ENCODE measurements at places on chromosomes 13 and 19.

- no peak for DNase-seq
These were observed 181.9 kb upstream of the EDNRB start for GRCh38 chr13:78100486-78100885.

DNA sequence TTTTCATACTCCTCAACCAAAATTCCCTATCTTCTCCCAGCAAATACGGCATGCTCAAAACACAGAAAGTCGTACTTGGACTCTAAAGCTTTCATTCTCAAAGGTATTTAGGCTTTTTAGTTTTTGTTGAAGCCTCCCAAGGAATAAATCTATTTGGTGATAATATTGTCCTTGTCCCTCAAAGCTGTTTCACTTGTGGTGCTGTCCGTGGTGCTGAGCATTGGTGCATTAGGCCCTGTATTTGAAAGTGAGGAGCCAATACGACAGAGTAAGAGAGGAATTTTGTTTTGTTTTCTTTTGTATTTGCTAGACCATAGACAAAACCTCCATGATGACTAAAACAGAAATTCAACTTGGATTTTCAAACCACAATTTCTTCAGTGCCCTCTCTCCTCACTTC, 3.2 kb upstream of the LGALS13 start:
- no peak for DNase-seq

- DNase-seq: no peak
These were observed 16.9 kb downstream of the ZNF507 start for GRCh38 chr19:32362318-32362691.

DNA sequence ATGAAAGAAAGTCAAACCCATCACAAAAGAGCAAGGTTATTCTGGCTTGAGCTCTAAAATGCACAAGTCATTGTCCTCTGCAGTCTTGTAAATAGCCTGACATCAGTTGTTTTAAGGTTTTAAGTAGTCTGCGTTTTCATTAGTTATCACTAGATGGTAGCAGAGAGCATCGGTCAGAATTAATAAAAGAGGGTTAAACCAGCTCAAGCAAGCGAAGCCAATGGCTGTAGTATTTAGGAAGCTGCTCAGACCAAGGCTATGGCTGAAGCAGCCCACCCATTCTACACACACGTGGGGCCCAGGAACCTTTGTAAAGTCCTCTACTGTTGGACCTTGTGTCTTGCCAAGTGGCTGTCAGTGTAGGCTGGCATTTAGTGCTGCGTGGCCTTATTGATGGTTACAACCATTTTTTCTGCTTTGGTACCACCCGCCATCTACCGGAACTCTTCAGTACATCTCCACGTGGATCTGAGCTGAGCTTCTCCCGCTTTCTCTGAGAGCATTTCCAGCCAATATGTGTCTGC, 13.3 kb upstream of the ZNF57 start:
- no peak for DNase-seq

- no peak for DNase-seq
These were observed 17.7 kb upstream of the OVOL3 start for GRCh38 chr19:36093146-36093662.

- no peak for DNase-seq
These were observed 10.0 kb downstream of the RYR1 start for GRCh38 chr19:38443458-38443999.

DNA sequence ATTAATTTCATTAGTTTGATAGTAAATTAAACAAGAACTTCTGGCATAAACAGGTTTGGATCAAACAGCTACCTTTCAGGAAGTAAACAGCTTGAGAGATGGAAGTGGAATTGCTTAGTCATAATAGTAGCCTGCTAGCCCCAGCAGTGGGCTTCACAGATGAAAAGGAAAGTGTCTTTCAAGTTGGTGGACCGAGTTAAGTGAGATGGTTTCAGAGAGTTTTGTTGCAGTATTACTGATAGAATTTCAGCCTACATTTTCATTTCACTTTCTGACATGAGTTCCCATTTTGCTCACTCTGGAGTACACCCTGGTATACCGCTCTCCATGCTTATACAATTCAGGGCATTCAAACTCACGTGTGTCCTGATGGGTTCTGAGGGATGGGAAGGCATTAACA, 2.0 kb upstream of the PTOV1 start:
- no peak for DNase-seq

DNA sequence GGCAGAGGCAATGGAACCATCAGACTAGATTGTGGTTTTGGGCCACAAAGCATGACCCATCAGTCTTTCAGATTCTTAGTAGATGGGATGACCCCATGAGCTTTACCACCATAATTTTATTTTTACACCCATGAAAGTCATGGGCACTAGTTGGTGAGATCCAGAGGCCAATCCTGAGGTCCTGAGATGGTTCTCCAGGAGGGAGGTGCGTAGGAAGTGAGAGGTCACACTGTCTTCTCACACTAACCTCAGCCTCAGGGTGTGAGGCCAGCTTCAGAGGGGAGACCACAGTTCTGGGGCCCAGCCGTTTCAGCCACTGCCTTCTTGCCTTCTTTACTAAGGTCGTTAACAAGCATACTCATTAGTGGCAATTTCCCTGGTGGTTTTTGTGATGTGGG, 106.4 kb downstream of the AKAP11 start:
- DNase-seq: no peak

GRCh38 chr13:39306639-39307589, 268.7 kb downstream of the NHLRC3 start:
- DNase-seq: no peak

GRCh38 chr13:60689571-60689970, 292.6 kb downstream of the TDRD3 start:
- no peak for DNase-seq

- no peak for DNase-seq
These were observed 369.6 kb downstream of the DCT start for GRCh38 chr13:94109715-94110374.

DNA sequence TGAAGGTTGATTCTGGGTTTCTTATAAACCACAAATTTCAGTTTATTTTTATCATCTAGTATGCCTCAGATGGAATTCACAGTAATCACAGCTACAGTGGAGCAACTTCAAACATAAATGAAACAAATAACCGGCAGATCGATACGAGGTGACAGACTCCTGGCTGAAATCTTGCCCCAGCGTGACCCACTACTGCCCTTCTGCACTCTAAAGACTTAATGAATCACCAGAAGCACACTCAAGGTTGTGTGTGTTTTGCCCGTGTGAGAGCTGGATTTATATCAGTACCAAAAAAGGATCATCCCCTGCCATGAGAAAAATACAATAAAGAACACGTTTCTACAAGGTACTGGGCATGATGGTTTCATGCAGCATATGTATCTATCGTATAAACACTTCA, 161.7 kb downstream of the KLF12 start:
- no peak for DNase-seq

DNA sequence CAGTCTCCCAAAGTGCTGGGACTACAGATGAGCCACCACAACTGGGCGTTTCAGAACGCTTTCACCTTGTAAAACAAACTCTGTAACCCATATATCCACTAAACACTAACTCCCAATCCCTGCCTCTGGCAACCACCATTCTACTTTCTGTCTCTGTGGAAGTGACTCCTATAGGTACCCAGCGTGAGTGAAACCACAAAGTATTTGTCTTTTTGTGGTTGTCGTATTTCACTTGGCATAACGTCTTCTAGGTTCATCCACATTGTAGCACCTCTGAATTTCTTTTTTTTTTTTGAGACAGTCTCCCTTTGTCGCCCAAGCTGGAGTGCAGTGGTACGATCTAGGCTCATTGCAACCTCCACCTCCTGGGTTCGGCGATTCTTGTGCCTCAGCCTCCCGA, 44.8 kb downstream of the BRD4 start:
- DNase-seq: no peak

DNA sequence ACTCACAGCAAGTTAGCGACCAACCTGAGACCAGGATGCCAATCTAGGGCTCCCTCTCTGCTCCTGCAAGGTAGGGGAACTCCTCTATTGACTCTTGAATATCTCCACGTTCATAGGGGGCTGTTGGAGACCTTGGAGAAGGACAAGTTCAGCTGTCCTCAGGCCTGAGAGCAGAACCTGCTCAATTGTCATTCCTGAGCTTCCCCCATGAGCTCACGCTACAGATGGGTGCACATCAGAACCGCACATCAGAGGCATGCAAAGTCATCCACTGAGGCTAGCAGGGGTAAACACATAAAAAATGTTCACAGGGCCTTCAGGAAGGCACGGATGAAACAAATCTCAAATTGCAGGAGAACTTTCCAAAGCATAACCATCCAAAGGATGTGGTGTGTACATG, 168.8 kb upstream of the ZNF507 start:
- DNase-seq: no peak

GRCh38 chr19:55626350-55626749, 2.0 kb upstream of the ZNF784 start:
- DNase-seq: peak; percentile 31

- DNase-seq: no peak
These were observed 17.8 kb downstream of the ALOX5AP start for GRCh38 chr13:30753030-30753616.

DNA sequence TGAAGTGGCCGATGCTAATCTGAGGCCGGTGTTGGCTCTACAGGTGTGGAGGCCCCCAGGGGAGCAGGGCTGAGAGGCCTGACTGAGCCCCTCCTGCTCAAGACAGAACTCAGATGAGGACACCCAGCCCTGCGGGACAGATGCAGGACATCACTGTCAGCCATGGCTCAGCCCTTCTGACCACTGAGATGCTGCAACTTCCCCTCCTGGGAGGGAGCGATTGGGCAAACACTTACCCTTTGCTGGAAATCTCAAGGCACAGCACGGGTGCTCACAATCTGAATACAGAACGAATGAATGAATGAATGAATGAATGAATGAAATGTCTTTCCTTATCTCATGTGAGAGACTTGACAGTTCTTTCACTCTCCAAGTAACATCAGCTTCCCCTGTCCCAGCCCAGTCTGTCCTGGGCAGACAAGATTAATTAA, 3.5 kb upstream of the SIGLEC7 start:
- no peak for DNase-seq

- DNase-seq: no peak
These were observed at the start of gene CACNG6 for GRCh38 chr19:53991224-53992113. TSS of gene CACNG6 (plus strand) at chr19:53991637. CDS start at chr19:53992878, 1,241 bp downstream.

DNA sequence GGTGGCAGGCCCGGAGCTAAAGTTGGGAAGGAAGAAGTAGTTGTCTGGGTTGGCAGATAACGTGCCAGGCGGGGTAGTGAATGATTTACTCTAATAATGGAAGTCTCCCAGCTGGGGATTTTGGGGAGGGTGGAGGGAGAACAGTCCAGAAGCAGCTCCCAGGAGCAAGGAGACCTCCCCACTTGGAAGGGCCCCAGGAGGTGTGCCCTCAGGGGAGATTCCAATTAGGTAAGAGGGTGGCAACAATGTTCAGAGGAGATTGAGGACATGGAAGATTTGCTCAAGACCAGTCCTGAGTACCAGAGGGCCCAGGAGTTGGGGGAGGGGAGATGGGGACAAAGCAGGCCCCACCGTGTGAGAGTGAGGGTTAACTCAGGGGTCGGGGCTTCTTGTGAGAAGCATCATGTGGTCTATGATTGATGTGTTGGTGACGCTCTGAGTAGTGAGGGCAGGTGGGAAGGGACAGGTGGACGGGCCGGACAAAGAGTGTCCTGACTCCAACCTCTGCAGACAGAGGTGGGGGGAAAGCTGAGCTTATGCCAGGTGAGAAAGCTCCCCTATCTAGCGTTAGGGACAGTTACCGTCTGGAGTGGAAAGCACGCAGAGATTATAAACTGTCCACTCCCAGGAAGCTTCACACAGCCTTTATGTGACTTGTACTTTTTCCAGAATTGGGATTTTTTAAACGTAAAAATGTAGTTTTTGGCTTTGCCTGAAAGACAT, 3.5 kb downstream of the SPINT2 start:
- no peak for DNase-seq

DNA sequence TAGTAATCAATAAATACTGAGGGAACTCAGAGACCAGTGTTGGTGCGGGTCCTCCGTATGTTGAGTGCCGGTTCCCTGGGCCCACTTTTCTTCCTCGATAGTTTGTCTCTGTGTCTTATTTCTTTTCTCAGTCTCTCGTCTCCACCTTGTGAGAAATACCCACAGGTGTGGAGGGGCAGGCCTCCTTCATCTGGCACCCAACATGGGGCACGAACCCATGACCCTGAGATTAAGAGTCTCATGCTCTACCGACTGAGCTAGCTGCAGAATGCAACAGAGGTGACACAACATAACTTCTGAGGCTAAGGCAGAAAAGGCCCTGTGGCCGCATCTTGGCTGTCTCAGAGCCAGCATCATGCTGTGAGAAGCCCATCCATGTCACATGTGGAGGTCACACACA, 5.3 kb upstream of the ZNF613 start:
- no peak for DNase-seq

- no peak for DNase-seq
These were observed 89.9 kb downstream of the COL4A2 start for GRCh38 chr13:110396913-110397381.

DNA sequence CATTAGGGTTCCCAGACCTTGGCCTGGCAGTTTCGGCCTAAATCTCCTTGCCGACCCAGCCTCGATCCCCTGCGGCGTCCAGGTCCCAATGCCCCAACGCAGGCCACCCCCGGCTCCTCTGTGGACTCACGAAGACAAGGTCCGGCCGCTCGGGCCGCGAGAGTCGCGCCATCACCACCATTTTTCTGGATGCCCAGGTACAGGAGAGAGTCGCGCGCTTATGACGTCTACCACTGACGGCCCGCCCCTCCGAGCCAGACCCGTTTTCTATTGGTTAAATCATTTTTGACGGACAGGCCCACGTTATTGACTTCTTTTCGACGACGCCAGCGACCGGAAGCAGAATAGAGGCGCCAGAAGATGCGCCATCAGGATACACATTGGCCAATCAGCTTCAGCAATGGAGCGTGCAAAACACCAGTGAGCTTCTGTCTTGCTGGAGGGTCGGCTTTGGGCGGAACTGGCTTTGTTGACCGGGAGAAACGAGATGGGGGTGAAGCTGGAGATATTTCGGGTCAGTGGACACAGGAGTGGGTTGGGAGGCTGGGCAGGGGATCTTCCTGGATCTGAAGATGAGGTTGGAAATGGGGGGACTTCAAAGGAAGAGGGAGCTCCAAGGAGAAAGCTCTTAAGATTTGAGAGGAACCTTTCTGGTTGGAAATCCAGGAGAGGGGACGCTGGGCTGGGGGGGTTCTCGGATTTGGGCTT, at the start of the genes PET100 and XAB2:
Gene PET100 (plus strand): TSS at position 447 of the 708 bp plus-strand sequence. CDS start 41 bp downstream, at position 488.
Gene XAB2 (minus strand): TSS at position 199 of the 708 bp plus-strand sequence. CDS start 18 bp downstream, at position 181.
- DNase-seq: peak; percentile 89

DNA sequence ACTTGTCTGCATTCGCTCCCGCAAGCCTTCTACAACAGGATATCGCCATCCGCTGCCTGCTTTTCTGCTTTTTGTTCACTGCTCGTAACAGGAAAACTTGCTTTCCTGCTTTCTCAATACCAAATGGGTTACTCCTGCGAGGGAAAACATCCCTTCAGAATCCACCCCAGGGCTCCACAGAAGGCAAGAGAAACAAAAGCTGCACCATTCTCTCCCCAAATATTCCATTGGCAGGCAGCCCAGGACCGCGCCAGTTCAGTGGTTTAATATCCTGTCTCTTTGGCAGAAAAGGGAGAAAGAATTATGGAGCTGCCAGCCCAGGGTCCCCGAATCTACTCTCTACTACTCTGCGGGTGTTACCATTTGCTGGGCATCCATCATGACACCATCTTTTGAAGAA, 84.7 kb upstream of the DOCK9 start:
- DNase-seq: no peak

GRCh38 chr13:114082849-114083645, 49.4 kb downstream of the RASA3 start:
- no peak for DNase-seq

GRCh38 chr13:88526186-88526852, 855.1 kb downstream of the SLITRK5 start:
- DNase-seq: no peak

- DNase-seq: no peak
These were observed 134.2 kb downstream of the FRY start for GRCh38 chr13:32165796-32166195.

Data from activated T-helper 1 cell treated with Interleukin-2 at 50 U/mL for 16 hours (primary cell).